Activated effector memory CD4-positive, alpha-beta T cell treated with Interleukin-2 at 50 U/mL for 16 hours (primary cell): ENCODE measurements at places on chromosomes 4 and X.

- DNase-seq, result no peak
Observed at GRCh38 chr4:113838460-113838859, 76.9 kb upstream of the CAMK2D start.

- no peak for DNase-seq
Observed at GRCh38 chrX:110310000-110310790, 7.7 kb downstream of the AMMECR1 start.

DNA sequence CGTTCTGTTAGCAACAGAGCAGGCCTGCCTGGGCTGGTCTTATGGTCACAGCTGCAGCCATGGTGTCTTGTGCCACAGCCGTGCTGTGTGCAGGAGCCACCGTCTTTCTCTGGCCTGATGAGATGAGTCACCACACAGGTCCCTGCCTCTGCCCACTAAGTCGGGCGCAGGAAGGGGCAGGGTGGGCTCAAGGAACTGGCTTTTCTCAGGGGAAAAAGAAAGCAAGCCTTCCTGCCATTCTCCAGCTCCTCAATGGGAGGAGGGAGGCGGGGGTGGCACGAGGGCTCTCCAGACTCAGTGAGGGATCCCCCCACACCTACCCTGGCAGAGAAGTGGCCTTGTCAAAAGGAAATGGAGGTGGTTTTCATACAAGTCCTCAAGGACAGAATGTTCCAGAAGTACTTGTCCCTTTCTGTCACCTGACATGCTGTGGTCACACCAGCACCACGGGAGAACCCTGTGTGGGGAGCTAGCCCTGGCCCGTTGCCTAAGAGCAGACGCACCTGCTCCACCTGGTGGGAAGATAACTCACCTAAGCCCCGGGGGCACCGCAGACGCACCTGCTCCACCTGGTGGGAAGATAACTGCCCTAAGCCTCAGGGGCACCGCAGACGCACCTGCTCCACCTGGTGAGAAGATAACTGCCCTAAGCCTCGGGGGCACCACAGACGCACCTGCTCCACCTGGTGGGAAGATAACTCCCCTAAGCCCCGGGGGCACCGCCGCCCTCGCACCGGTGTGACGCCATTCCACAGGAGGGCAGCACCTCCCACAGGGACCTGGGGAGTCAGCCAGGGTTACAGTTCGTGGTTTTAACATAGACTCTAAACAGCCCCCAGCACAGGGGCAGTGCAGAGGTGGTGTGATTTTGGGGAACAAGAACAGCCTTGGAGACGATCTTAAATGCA, 18.5 kb downstream of the UVSSA start:
- no peak for DNase-seq

DNA sequence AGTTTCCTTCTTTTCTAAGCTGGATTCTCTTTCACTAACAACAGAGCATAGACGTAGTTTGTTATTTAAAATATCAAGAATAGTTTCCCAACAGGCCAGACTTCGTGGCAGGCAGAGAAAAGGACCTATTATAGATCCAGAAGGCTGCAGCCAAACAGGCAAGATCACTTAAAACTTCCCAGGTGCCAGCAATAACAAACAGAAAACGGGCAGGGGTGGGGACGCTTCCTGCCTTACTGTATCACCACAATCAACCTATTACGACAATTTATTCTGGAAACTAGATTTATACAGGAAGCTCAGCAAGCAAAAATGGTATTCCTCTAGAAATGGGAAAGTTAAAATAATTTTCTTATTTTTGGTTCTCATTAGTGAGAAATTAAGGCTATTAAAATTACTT, 22.1 kb downstream of the RWDD4 start:
- no peak for DNase-seq

- no peak for DNase-seq
Observed at GRCh38 chr4:1541449-1542225, 135.4 kb upstream of the NKX1-1 start.

GRCh38 chr4:57061395-57061794, 48.8 kb downstream of the IGFBP7 start:
- no peak for DNase-seq

DNA sequence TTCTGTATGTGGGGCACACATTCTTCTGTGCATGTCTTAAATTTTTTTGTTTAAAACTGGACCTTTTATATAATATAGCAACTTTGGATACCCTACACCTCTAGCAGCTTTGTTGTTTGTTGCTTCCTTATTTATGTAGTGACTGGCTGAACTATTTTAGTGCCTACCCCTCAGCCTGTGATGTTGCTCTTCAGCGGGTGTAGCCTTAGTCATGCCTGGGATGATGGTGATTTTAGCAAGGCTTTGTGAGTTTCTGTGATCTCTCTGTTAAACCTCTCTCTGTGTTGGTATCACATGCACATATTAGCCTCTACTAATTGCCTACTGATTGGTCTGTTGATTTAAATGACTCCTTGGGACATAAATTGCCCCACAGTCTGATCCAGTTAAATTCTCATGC, 22.8 kb downstream of the USP9X start:
- no peak for DNase-seq

- DNase-seq, result no peak
Observed at GRCh38 chrX:74119016-74119910, 184.7 kb upstream of the ZCCHC13 start.
